ENCODE measurements at places on chromosomes 12 and 14. TPM values are rescaled to one million over a fixed set of nuclear protein-coding genes. Genes with fewer than 3 reads are reported as not detected.

MUCL1 gene
- total RNA-seq: not detected

TAS2R7 gene
- total RNA-seq: not detected

HOXC13 gene
- total RNA-seq: not detected

CD163 gene
- total RNA-seq: not detected

SUPT16H gene
- total RNA-seq: 97.1 TPM

SLC4A8 gene
- 1.6 TPM for total RNA-seq

GDF3 gene
- total RNA-seq: not detected

ALG10 gene
- 13.5 TPM for total RNA-seq

AMIGO2 gene
- 5.8 TPM for total RNA-seq

SLC5A8 gene
- total RNA-seq: not detected

GPR135 gene
- 0.61 TPM for total RNA-seq

NELL2 gene
- total RNA-seq: under 0.01 TPM

CGRRF1 gene
- 17.5 TPM for total RNA-seq

CABP1 gene
- total RNA-seq: not detected

NFATC4 gene
- 21.8 TPM for total RNA-seq

MAP3K9 gene
- under 0.01 TPM for total RNA-seq

IAPP gene
- not detected for total RNA-seq

EFS gene
- total RNA-seq: not detected

SCNN1A gene
- total RNA-seq: not detected

SIRT4 gene
- total RNA-seq: 1.3 TPM

C1S gene
- total RNA-seq: 5.8 TPM

ZBTB1 gene
- 48.7 TPM for total RNA-seq

SRGAP1 gene
- total RNA-seq: 4.0 TPM

CCDC38 gene
- not detected for total RNA-seq

TMEM121 gene
- total RNA-seq: 10.3 TPM

TAMALIN gene
- total RNA-seq: 35.4 TPM

SERPINA5 gene
- total RNA-seq: not detected

NANOG gene
- total RNA-seq: not detected

CCDC177 gene
- total RNA-seq: not detected

FGD4 gene
- 13.0 TPM for total RNA-seq

PPP1R36 gene
- 0.32 TPM for total RNA-seq

CEBPE gene
- not detected for total RNA-seq

RGS6 gene
- not detected for total RNA-seq

OTX2 gene
- not detected for total RNA-seq

TNS2 gene
- 30.9 TPM for total RNA-seq

HOXC4 gene
- total RNA-seq: not detected

KRT6A gene
- not detected for total RNA-seq

BCL2L14 gene
- not detected for total RNA-seq

GPRC5D gene
- not detected for total RNA-seq

KRT4 gene
- total RNA-seq: not detected

RBMS2 gene
- total RNA-seq: 20.7 TPM

TDRD9 gene
- total RNA-seq: 1.3 TPM

AGAP2 gene
- 0.15 TPM for total RNA-seq

RNU4-1 gene
- total RNA-seq: under 0.01 TPM

PIANP gene
- not detected for total RNA-seq

PHETA1 gene
- total RNA-seq: 12.8 TPM

GPD1 gene
- not detected for total RNA-seq

TEX52 gene
- total RNA-seq: not detected

GLIPR1 gene
- total RNA-seq: 36.9 TPM

LRIG3 gene
- total RNA-seq: 126 TPM

MDGA2 gene
- not detected for total RNA-seq

NTN4 gene
- total RNA-seq: 190 TPM

CIDEB gene
- 3.2 TPM for total RNA-seq

LIMA1 gene
- 81.5 TPM for total RNA-seq

PPP4R4 gene
- under 0.01 TPM for total RNA-seq

ADAMTS20 gene
- not detected for total RNA-seq

All from epithelial cell of umbilical artery (primary cell).